ENCODE measurements at places on chromosomes 2 and 18.

DNA sequence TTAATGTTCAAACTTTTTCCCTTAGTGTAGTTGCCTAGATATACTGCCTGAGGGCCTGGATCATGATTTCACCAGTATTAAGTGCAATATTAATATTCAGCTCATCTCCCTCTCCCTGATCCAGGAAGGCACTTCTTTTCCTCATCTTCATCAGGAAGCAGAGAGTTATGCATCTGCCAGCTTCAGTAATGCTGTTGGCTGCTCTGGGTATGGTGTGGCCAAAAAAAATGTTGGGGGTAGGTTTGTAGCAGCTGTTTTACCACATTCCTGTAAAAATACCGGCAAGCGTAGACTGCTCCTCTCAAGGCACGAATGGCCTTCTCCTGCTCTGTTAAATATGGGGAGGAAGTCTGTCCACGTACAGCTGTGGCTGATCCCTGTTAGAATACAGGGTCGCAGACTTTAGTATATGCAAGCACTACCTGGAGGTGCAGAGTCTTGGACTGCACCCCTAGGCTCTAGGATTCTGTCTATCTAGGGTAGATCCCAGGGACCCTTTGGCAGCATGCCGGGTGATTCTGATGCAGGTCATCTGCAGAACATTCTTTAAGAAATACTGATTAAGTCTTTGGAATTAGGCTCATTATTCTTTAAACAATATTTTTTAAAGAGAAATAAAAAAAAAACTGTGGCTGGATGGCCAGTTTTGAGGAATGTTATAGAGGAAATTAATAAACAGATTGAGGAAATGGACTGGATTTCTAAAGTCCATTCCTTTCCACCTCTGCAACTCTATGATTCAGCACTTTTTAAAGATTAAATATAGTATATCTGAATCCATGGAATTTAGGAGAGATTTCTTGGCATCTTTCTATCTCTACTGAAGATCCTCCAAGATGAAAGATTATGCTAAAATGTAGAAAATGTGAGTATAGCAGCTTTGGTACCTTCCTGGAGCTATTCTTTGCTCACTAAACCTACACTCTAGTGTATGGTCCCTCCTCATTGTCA is 21.0 kb upstream of the GLS start:
- DNase-seq: no peak

- DNase-seq: peak; percentile 80
These were observed 50.3 kb upstream of the GREB1L start for GRCh38 chr18:21191596-21192307.

GRCh38 chr2:173584676-173585458 is 230.2 kb downstream of the CDCA7 start:
- DNase-seq: no peak

- peak; percentile 65 for DNase-seq
These were observed at the start of gene GBX2 for GRCh38 chr2:236168110-236169080. Gene GBX2 (minus strand): TSS chr2:236168386. CDS start chr2:236167971, 415 bp downstream.

GRCh38 chr2:30514134-30514847 is 67.2 kb downstream of the LCLAT1 start:
- no peak for DNase-seq

DNA sequence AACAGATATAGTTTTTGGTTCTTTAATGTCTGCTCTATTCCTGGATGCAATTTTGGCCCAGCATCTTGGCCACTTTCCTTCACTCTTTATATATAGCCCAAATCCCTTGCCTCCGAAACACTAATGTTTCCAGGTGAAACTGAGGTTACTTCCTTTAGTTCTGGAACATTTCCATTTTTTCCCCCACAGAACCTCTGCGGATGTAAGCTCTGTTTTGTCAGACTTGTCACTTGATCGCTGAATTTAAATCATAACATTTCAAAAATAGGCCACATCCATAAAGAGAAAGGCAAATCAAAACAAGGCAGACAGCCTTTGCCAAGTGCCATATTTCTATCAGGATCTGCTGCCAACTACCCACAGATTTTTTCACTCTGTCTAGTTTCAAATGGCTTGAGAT is 115.1 kb downstream of the ANKRD44 start:
- DNase-seq: no peak

- no peak for DNase-seq
These were observed 57.4 kb upstream of the APCDD1 start for GRCh38 chr18:10397004-10397403.

DNA sequence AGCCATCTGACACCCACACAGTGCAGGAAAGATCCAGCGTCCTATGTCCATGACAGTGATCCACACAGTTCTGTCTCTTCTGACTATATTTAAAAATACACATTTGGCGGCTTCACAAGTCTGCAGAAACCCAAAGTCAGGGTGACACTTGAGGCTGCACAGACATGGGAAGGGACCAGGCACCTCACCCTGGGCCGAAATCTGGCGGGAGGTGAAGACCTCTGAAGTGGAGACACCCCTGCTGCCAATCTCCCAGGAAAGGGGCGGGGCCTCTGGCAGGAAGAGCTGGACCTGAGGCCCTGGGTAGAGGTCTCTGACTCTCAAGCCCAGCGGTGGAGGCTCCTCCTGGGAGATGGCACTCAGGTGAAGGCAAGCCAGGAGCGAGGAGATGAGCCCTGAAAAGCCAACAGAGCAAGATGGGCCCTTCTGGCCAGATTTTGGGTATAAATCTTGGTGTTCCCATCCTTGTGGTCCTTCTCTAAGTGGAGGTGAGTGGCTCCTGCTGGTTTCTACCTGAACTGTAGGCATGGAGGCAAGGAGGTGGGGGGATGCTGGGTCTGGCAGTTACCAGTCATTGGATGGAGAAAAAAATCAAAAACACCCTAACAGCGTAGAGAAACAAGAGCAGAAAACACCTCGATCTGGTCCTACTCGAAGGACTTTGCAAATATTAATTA is 248.4 kb downstream of the HDAC4 start:
- DNase-seq: no peak

GRCh38 chr2:201203916-201204654 is 21.1 kb downstream of the CASP10 start:
- DNase-seq: no peak

GRCh38 chr2:16396171-16396570 is 269.5 kb downstream of the CYRIA start:
- DNase-seq: no peak

- DNase-seq: no peak
These were observed 98.0 kb downstream of the CCDC138 start for GRCh38 chr2:108884619-108885018.

GRCh38 chr18:13452388-13452811 is 233.8 kb downstream of the LDLRAD4 start:
- DNase-seq: no peak

DNA sequence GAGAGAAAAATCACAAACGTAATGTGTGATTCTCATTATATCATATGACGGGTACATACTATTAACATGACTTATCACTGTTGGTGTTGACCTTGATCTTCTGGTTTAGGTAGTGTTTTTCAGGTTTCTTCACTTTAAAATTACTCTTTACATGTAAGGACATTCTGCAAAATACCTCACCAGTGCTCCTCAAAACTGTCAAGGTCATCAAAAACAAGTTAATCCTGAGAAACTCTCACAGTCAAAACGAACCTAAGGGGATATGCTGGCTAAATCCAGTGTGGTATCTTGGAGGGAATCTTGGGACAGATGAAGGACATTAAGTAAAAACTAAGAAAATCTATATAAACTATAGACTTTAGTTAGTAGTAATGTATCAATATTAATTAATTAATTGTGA is 499.8 kb downstream of the IRS1 start:
- no peak for DNase-seq

All from HuH-7 (cell line).